ENCODE measurements at places on chromosomes 2 and 18. TPM values are rescaled to one million over a fixed set of nuclear protein-coding genes. Genes with fewer than 3 reads are reported as not detected.

The LRRC30 gene
- total RNA-seq: not detected

The DYNAP gene
- not detected for total RNA-seq

The KLHL29 gene
- total RNA-seq: 10.5 TPM

The ATL2 gene
- 42.2 TPM for total RNA-seq

The PMAIP1 gene
- 3.0 TPM for total RNA-seq

DNA sequence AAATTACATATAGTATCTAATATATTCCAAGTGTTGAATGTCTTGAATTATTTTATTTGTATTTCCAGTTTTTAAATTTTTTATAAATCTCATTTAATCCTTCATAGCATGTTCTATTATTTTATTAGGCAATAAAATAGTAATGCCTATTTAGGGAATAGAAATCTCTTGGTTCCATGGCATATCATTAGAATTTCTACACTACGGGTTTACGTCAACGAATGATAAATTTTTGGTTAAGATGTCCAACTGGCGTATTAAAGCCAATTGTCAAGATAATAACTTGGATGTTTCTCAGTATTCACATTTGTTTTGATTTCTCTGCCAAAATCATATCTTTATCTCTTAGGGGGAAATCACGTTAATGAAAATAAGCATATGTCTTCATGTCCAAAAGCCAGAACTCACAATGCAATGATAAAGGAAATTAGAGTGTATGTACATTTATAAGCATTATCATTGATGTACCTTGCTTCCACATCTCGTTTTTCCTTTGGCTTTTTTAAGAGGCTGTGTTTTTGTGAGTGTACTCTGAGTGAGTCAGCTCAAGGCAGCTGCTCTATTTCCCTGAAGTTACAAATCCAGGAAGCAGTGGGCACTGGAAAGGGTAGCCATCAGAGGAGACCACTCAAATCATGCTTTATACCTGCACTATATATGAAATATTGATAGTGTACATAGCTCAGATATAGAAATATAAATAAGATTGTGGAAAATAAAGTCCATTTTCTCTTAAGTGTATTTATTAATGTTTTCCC, 115.8 kb upstream of the PDE1A start:
- no peaks in the 10 kb centered on the region for H3K4me1 ChIP-seq
- no peak overlapping the region for H3K4me3 ChIP-seq
- no peak overlapping the region for H3K27ac ChIP-seq
- H3K36me3 ChIP-seq: no peaks in the 10 kb centered on the region
- no peaks in the 10 kb centered on the region for H3K27me3 ChIP-seq
- DNase-seq: no peak

- H3K4me1 ChIP-seq: peaks cover 44% of the 10 kb centered on the region
- H3K36me3 ChIP-seq: no peaks in the 10 kb centered on the region
- no peaks in the 10 kb centered on the region for H3K27me3 ChIP-seq
- DNase-seq: no peak
- H3K27ac ChIP-seq: no peak overlapping the region
Observed at GRCh38 chr2:203690441-203691047, 15.9 kb upstream of the CD28 start.

GRCh38 chr2:27091746-27092695, 5.4 kb downstream of the KHK start:
- H3K27me3 ChIP-seq: no peaks in the 10 kb centered on the region
- H3K36me3 ChIP-seq: no peaks in the 10 kb centered on the region
- H3K4me1 ChIP-seq: peaks cover 6% of the 10 kb centered on the region
- no peak overlapping the region for H3K4me3 ChIP-seq

- no peak for DNase-seq
- no peak overlapping the region for H3K27ac ChIP-seq
- H3K27me3 ChIP-seq: no peaks in the 10 kb centered on the region
- no peaks in the 10 kb centered on the region for H3K36me3 ChIP-seq
Observed at GRCh38 chr2:156505696-156506095, 69.5 kb downstream of the GPD2 start.

GRCh38 chr2:176804392-176804791, 408.2 kb upstream of the HNRNPA3 start:
- H3K27me3 ChIP-seq: no peaks in the 10 kb centered on the region
- H3K36me3 ChIP-seq: no peaks in the 10 kb centered on the region
- H3K4me3 ChIP-seq: no peak overlapping the region
- DNase-seq: no peak
- no peaks in the 10 kb centered on the region for H3K4me1 ChIP-seq

DNA sequence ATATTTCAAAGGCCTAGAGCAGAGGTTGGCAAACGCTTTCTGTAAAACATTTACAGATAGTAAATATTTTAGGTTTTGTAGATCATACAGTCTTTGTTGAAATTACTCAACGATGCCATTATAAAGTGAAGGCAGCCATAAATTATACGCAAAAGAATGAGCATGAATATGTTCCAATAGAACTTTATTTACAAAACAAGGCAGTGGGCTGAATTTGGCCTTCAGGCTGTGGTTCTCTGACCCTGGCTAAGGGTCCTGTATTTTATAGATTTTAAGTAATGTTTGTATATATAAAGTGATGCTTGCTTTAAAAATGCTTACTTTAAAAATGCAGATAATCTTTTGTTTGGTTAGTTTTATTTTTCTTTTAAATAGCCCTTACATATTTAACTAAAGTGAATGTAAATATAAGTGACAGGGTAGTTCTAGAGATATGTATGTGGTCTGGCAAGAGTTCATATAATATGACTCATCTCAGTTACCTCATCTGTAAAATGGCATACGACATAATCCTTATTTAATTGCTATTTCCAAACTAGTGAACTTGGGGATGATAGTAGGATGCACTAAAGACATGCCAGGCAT, 51.7 kb upstream of the ATP5MC3 start:
- DNase-seq: no peak
- no peaks in the 10 kb centered on the region for H3K4me1 ChIP-seq
- no peaks in the 10 kb centered on the region for H3K36me3 ChIP-seq

DNA sequence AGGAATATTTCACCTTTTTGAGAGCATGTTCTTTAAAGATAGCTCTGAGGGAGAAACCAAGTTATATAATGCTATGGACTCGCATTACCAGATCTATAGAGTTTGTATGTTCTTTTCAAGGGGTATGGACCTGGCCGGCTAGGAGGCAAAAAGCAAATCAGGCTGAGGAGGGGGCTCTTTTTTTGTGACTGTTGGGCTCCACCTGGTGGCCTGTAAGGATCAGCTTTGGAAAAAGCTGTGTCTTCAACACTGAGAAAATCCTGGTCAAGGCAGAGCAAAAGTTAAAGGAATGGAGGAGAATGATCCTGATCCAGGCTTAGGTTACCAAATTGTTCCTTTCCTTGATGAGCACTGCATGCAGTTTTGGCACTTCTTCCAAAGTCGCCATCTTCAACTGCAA, 180.5 kb downstream of the DIS3L2 start:
- DNase-seq: no peak
- H3K27me3 ChIP-seq: no peaks in the 10 kb centered on the region
- H3K36me3 ChIP-seq: peaks cover 7% of the 10 kb centered on the region
- H3K27ac ChIP-seq: no peak overlapping the region
- H3K4me1 ChIP-seq: no peaks in the 10 kb centered on the region
- H3K4me3 ChIP-seq: no peak overlapping the region

- no peak overlapping the region for H3K4me3 ChIP-seq
- H3K27me3 ChIP-seq: no peaks in the 10 kb centered on the region
- no peaks in the 10 kb centered on the region for H3K36me3 ChIP-seq
- no peak for DNase-seq
- H3K4me1 ChIP-seq: no peaks in the 10 kb centered on the region
Observed at GRCh38 chr18:11487390-11487789, 122.0 kb upstream of the SLC35G4 start.

GRCh38 chr2:217790681-217791392, 212.0 kb downstream of the TNS1 start:
- peak overlapping the region; percentile 7 for H3K27ac ChIP-seq
- no peak for DNase-seq
- no peaks in the 10 kb centered on the region for H3K36me3 ChIP-seq
- H3K27me3 ChIP-seq: no peaks in the 10 kb centered on the region
- H3K4me3 ChIP-seq: no peak overlapping the region

DNA sequence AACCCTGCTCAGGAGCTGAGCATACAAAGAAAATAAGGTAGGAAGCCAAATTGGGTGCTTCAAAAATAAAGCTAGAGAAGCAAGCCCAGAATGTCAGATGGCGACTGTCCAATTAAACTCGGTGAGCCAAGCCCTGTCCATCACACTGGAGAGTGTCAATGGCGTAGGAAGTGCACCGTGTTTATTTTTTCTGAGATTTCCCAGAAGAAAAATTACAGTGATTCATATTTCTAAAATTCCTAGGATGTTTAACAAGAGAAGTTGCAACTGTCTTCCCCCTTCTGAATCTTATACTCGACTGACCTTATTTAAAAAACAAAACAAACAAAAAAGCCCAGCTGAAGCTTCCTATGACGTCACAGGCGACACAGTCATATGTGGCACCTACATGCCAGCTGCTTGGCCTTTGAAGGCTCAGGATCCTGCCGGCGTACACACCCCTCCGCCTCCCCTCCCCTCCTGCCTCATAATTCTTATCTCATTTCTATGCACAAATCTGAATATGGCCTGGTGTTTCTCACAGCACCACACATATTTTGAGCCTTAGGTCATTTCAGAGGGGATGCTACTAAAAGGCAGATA, 60.8 kb downstream of the MBP start:
- no peaks in the 10 kb centered on the region for H3K27me3 ChIP-seq
- peaks cover 14% of the 10 kb centered on the region for H3K4me1 ChIP-seq
- peak overlapping the region; percentile 21 for H3K27ac ChIP-seq
- no peak for DNase-seq

DNA sequence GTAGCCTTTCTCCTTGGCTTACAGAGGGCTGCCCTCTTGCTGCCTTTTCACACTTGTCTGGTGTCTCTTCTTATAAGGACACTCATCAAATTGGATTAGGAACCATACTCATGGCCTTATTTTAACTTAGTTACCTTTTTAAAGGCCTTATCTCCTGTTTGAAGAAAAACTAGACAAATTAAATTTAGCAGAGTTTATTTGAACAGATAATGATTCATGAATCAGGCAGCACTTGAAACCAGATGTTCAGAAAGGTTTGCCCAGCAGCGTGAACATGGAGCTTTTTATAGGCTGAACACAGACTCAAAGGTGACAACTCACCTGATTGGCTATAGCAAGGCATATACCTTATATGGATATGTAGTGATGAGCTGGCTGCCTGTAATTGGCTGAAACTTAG, 238.0 kb downstream of the GULP1 start:
- H3K27me3 ChIP-seq: no peaks in the 10 kb centered on the region
- no peaks in the 10 kb centered on the region for H3K36me3 ChIP-seq
- no peak overlapping the region for H3K4me3 ChIP-seq
- no peak overlapping the region for H3K27ac ChIP-seq

DNA sequence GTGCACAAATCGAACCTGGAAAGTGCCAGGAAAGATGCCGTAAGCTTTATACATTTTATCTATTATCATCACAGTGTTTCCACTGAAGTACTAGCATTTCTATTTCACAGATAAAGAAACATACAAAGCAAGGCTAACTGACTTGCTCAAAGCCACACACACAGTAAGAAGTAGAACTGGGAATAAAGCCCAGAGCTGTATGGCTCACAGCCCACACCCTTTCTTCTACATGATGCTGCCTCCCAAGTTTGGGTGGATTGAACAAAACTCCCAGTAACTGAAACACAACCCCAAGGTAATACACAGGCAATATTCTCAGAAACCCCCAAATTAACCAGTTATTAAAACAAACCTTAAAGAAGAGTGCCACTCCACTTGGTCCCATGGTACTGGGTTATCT, 11.2 kb downstream of the SAP130 start:
- H3K27me3 ChIP-seq: no peaks in the 10 kb centered on the region
- H3K4me1 ChIP-seq: no peaks in the 10 kb centered on the region
- peaks cover 81% of the 10 kb centered on the region for H3K36me3 ChIP-seq
- DNase-seq: no peak

DNA sequence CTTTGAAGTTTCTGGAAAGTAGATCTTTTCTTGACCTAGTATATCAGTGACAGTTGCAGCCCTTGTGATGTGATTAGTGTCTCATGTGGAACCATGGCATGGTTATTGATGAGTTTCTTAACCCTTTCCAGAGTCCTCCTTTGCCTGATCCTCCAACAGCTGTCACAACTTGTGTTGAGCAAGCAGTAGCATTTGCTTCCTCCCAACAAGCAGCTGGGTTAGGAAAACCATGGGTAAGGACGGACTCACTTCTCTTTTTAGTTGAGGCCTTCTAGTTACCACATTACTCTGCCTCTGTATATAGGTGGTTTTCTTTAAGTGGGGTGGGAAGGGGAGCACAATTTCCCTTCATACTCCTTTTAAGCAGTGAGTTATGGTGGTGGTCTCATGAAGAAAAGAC, 96.3 kb downstream of the XRCC5 start:
- peaks cover 8% of the 10 kb centered on the region for H3K36me3 ChIP-seq
- no peaks in the 10 kb centered on the region for H3K27me3 ChIP-seq
- no peak overlapping the region for H3K27ac ChIP-seq
- no peak for DNase-seq
- H3K4me1 ChIP-seq: peaks cover 4% of the 10 kb centered on the region
- no peak overlapping the region for H3K4me3 ChIP-seq

- no peak overlapping the region for H3K4me3 ChIP-seq
- H3K36me3 ChIP-seq: no peaks in the 10 kb centered on the region
- no peaks in the 10 kb centered on the region for H3K4me1 ChIP-seq
- no peak for DNase-seq
Observed at GRCh38 chr2:19554520-19554919, 196.1 kb upstream of the OSR1 start.

DNA sequence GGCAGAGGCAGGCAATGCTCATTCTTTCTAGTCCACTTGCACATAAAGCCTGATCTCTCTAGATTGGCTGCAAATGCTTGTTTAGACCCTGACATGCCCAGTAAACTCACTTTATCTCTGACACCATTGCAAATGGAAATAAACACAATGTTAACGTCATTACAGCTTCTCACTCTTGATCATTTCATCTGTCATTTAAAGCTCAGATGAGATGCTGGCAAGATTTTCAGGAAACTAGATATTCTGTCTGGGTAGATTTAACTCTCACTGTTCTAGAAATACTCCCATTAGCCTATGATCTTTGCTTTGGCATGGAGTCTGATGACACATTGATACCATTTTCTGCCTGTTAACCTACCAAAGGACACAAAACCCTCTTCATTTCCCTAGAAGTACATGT, 320.7 kb upstream of the HNRNPA3 start:
- no peak overlapping the region for H3K4me3 ChIP-seq
- no peaks in the 10 kb centered on the region for H3K36me3 ChIP-seq

GRCh38 chr2:62941413-62941812, 109.2 kb upstream of the OTX1 start:
- DNase-seq: no peak
- H3K27ac ChIP-seq: no peak overlapping the region
- H3K4me1 ChIP-seq: no peaks in the 10 kb centered on the region
- no peak overlapping the region for H3K4me3 ChIP-seq
- H3K36me3 ChIP-seq: no peaks in the 10 kb centered on the region

- no peak for DNase-seq
- no peak overlapping the region for H3K27ac ChIP-seq
- H3K4me1 ChIP-seq: no peaks in the 10 kb centered on the region
Observed at GRCh38 chr2:114022360-114023085, 132.6 kb downstream of the ACTR3 start.

- no peaks in the 10 kb centered on the region for H3K4me1 ChIP-seq
- no peaks in the 10 kb centered on the region for H3K36me3 ChIP-seq
- H3K27ac ChIP-seq: no peak overlapping the region
- H3K27me3 ChIP-seq: peaks cover 18% of the 10 kb centered on the region
- no peak overlapping the region for H3K4me3 ChIP-seq
Observed at GRCh38 chr2:74919827-74920226, 38.6 kb upstream of the POLE4 start.
